ENCODE measurements at places on chromosomes 4 and X.

- H3K27me3 ChIP-seq = peaks cover 17% of the 10 kb centered on the region
- DNase-seq = peak; percentile 35
- H3K27ac ChIP-seq = no peak overlapping the region
- peaks cover 2% of the 10 kb centered on the region for H3K4me1 ChIP-seq
Measured at GRCh38 chr4:1793496-1793840, 375 bp downstream of the FGFR3 start.

GRCh38 chrX:154029439-154029838 is 9.7 kb upstream of the IRAK1 start:
- H3K4me1 ChIP-seq = no peaks in the 10 kb centered on the region
- DNase-seq = no peak
- no peak overlapping the region for H3K4me3 ChIP-seq
- H3K36me3 ChIP-seq = peaks cover 10% of the 10 kb centered on the region
- no peaks in the 10 kb centered on the region for H3K27me3 ChIP-seq

GRCh38 chrX:46325312-46325877 is 219.8 kb downstream of the ZNF674 start:
- peak; percentile 62 for DNase-seq
- H3K27ac ChIP-seq = peak overlapping the region; percentile 88
- H3K4me1 ChIP-seq = peaks cover 75% of the 10 kb centered on the region
- no peaks in the 10 kb centered on the region for H3K27me3 ChIP-seq

DNA sequence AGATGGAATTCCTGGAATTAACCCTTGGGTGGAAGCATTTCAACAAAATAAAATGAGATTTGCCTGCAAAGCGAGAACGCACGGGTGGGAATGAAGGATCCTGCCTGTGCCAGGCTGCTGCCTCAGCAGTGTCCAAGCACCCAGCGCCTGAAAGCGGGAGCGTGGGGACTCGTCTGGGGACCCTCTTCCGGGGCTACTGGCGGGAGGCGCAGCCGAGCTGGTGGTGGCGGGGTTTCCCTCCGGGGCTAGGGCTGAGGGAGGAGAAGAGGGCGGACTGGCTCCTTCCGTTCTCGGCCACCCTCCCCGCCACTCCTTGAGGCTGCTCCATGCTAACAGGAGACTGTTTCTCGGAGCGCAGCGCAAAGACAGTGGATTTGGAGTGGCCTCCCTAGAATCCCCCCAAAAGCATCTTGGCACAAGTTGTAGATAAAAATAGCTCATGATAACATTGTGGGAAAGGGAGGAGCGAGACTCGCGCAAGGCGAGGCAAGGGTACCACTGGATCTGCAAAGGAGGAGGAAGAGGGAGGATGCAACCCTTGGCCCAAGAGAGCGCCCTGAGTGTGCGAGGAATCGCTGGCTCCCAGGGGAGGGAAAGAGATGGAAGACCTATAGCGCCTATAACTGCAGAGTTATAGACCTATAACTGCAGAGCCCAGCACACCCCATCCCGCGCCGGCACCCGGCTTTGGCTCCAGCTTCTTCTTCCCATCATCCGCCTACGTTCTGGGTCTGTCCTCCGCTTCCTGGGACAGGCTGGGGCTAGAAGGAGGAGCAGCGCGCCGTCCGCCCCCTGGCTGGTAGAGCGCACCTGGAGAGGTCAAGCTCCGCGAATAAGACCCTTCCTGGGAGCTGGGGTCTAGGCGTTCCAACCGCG is 1.3 kb downstream of the HS3ST1 start:
- H3K36me3 ChIP-seq = no peaks in the 10 kb centered on the region
- no peak for DNase-seq
- peak overlapping the region; percentile 76 for H3K4me3 ChIP-seq
- H3K27me3 ChIP-seq = peaks cover 37% of the 10 kb centered on the region
- H3K27ac ChIP-seq = no peak overlapping the region

- no peaks in the 10 kb centered on the region for H3K4me1 ChIP-seq
- H3K36me3 ChIP-seq = no peaks in the 10 kb centered on the region
- no peak overlapping the region for H3K4me3 ChIP-seq
Measured at GRCh38 chr4:33316033-33316432, 2595.9 kb downstream of the PCDH7 start.

GRCh38 chr4:108881190-108881589 is 118.3 kb upstream of the ETNPPL start:
- no peaks in the 10 kb centered on the region for H3K27me3 ChIP-seq
- H3K4me1 ChIP-seq = no peaks in the 10 kb centered on the region
- no peak overlapping the region for H3K4me3 ChIP-seq
- no peaks in the 10 kb centered on the region for H3K36me3 ChIP-seq
- no peak for DNase-seq

DNA sequence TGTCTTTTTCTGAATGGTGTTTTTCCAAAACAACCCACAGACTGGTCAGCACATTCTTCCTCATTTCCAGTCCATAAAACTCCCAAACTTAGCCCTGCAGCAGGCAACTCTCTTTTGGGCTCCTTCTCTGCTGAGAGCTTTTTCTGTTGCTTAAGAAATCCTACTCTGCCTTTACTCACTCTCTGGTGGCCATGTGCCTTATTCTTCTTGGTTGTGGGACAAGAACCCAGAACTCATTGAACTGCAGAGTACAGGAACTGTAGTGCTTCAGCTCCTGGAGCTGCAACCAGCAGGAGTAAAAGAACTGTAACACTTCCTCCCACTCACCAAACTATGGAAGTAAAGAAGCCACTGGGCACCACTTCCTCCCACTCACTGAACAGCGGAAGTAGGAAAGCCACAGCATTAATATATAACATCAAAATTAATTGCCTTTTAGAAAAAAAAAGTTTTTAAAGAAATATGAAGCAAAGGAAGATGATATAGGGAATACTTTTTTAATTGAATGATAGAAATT is 864.1 kb upstream of the PCDH10 start:
- no peaks in the 10 kb centered on the region for H3K27me3 ChIP-seq
- H3K4me1 ChIP-seq = no peaks in the 10 kb centered on the region
- H3K36me3 ChIP-seq = no peaks in the 10 kb centered on the region
- H3K4me3 ChIP-seq = no peak overlapping the region
- no peak overlapping the region for H3K27ac ChIP-seq
- no peak for DNase-seq

DNA sequence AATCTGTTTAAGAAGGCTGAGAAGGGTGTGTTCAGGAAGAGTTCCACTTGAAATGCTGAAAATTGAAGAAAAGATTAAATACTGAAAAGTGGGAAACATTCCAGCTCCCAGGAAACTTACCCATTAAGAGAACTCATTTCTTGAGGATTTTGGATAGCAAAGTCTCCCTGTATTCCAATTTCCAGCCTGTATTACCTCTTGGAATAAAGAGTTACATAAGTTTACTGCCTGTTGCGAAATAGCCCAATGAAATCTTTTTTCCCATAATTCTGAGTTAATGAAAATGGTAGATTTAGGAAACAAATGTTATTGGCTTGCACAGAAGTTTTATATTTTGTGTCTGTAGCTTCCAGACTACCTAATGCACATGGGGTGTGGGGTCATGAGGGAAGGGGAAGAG is 12.0 kb downstream of the NHSL2 start:
- H3K27ac ChIP-seq = no peak overlapping the region
- no peak overlapping the region for H3K4me3 ChIP-seq
- DNase-seq = no peak
- no peaks in the 10 kb centered on the region for H3K36me3 ChIP-seq

GRCh38 chr4:83722730-83723269 is 186.9 kb downstream of the GPAT3 start:
- H3K4me3 ChIP-seq = no peak overlapping the region
- H3K36me3 ChIP-seq = no peaks in the 10 kb centered on the region
- H3K4me1 ChIP-seq = no peaks in the 10 kb centered on the region
- no peak overlapping the region for H3K27ac ChIP-seq
- peaks cover 12% of the 10 kb centered on the region for H3K27me3 ChIP-seq
- DNase-seq = no peak

DNA sequence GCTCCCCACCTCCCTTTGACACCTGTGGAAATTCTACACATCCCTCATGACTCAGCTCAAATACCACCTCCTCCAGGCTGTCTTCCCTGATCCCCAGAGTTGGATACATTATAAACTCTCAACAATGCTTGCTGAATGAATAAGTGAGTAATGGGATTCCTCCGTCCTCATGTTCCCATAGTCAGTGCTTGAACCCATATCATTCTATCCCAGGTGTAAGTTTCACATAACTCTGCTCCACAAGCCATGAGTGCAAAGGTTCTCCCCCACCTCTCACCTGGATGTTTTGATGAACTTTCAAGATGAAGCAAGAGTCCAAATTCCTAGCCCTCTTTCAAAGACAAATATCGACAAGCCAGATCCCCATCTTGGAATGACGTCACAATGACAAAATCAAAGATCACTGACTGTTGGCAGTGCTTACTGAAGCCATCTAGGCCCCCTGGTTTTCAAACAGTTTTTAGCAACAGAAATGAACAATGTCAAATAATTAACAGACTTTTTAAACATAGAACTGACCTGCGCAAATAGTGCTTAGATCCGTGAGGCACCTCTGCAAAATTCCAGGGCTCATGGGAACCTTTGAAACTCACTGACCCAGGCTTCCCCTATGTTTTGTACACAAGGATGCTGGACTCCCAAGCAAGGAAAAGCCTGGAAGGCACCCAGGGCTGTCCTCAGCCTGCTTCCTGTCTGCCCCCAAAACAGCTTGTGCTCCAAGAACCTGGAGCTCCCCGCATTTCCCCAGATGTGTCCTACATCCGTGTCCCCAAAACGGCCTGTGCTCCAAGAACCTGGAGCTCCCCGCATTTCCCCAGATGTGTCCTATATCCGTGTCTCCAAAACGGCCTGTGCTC is 4.0 kb downstream of the SLC2A9 start:
- H3K4me3 ChIP-seq = no peak overlapping the region
- H3K36me3 ChIP-seq = no peaks in the 10 kb centered on the region
- H3K4me1 ChIP-seq = peaks cover 13% of the 10 kb centered on the region
- no peak overlapping the region for H3K27ac ChIP-seq
- DNase-seq = no peak

GRCh38 chrX:82676386-82676785 is 831.7 kb upstream of the POU3F4 start:
- H3K27ac ChIP-seq = no peak overlapping the region
- no peak overlapping the region for H3K4me3 ChIP-seq
- H3K27me3 ChIP-seq = no peaks in the 10 kb centered on the region
- H3K36me3 ChIP-seq = no peaks in the 10 kb centered on the region
- H3K4me1 ChIP-seq = no peaks in the 10 kb centered on the region

GRCh38 chr4:88005076-88005475 is 2.4 kb upstream of the PKD2 start:
- DNase-seq = no peak
- H3K4me3 ChIP-seq = no peak overlapping the region
- no peak overlapping the region for H3K27ac ChIP-seq
- peaks cover 17% of the 10 kb centered on the region for H3K4me1 ChIP-seq
- H3K27me3 ChIP-seq = peaks cover 16% of the 10 kb centered on the region

DNA sequence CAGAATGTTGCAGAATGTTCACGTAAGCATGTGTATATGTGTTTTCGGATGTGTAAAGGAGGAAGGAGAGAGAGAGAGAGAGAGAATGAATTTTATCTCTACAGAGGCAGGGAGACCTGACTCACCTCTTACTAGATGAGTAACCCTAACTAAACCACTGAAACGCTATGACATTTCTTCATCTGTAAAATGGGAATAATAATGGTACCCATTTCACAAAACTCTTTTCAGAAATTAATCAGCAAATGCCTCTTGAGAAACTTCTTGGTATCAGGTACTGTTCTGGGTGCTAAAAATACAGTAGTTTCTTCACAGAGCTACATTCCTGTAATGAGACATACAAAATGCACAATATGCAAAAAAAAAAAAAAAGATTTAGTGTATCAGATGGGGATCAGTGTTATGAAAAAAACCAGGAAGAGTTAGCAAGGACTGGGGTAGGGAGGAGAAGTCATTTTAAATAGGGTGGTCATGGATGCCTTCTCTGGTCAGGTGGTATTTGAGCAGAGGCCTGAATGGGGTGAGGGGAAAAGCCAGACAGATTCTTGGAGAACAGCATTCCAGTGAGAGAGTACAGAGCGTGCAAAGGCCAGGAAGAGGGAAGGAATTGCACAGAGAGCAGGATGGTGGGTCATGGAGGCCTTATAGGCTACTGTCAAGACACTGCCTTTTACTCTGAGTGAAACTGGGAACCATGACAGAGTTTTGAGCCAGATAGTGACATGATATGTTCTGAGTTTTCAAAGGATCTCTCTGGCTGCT is 84.9 kb upstream of the SPANXB1 start:
- no peak for DNase-seq
- H3K4me1 ChIP-seq = peaks cover 8% of the 10 kb centered on the region
- no peaks in the 10 kb centered on the region for H3K27me3 ChIP-seq
- no peaks in the 10 kb centered on the region for H3K36me3 ChIP-seq

DNA sequence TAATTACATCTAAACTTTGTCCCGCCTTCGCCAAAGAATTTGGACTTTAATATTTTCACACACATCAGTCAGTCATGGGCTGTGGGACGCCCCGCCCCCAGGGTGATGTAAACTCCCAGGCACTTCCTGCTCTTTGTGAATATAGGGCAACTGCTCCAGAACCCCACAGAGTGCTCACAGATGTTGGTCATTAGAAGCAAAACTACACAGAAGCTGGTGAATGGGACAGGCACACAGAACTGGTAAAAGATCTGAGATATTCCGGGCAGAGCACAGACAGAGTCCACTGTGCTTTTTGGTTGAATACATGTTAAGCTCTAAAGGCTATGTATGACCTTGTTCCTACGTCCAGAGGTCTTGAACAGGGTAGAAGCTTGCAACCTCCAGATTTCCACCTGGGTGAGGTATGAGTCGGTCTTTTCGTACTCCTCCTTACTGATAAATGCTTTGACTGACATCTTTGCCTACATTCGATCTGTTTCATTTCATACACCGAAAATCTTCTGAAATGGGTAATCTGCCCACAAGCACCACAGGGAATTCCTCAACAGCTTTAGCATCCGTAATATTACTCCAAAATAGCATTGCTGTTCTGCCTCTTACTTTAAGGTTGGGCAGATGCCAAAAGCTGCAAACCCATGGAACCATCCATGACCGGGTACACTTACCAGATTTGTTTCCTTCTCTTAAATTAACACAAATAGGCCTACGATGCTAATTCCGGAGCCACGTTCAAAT is 144.6 kb downstream of the AMELX start:
- H3K27me3 ChIP-seq = peaks cover 2% of the 10 kb centered on the region
- no peaks in the 10 kb centered on the region for H3K4me1 ChIP-seq
- H3K27ac ChIP-seq = no peak overlapping the region

- H3K27ac ChIP-seq = no peak overlapping the region
- H3K4me1 ChIP-seq = peaks cover 36% of the 10 kb centered on the region
- no peak overlapping the region for H3K4me3 ChIP-seq
- peaks cover 4% of the 10 kb centered on the region for H3K27me3 ChIP-seq
Measured at GRCh38 chr4:140138428-140138827, 15.6 kb downstream of the MAML3 start.

GRCh38 chr4:138561276-138561880 is 319.2 kb upstream of the SLC7A11 start:
- H3K27me3 ChIP-seq = no peaks in the 10 kb centered on the region
- H3K4me1 ChIP-seq = no peaks in the 10 kb centered on the region
- DNase-seq = no peak
- no peak overlapping the region for H3K4me3 ChIP-seq

DNA sequence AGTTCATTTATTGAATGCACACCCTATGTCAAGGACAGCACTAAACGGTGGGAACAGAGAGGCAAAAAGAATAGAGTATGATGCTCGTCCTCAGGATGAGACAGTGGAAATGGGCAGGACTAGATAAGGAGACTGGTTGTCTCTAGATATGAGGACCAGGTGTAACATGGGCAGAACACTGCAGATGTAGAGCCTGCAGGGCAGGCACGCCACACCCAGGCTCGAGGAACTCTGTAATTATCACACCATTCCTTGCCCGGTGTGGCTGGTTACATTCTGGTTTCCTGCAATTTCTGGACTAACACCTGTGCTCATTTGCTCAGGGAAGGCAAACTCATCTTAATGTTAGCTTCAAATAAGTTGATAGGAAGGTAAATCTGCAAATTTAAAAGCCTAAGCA is 334.4 kb downstream of the DHX15 start:
- no peak for DNase-seq
- no peak overlapping the region for H3K4me3 ChIP-seq
- no peaks in the 10 kb centered on the region for H3K27me3 ChIP-seq
- no peaks in the 10 kb centered on the region for H3K4me1 ChIP-seq
- no peak overlapping the region for H3K27ac ChIP-seq

Measured in activated naive CD8-positive, alpha-beta T cell treated with anti-CD3 and anti-CD28 coated beads, Interleukin-2, amount 50 U/mL, for 24 hours (primary cell).